Stimulated activated CD8-positive, alpha-beta memory T cell treated with anti-CD3 and anti-CD28 coated beads, Interleukin-12 subunit alpha, Interleukin-12 subunit beta, amount 100 ng/mL, for 4 hours (primary cell): ENCODE measurements at places on chromosomes 2 and 18.

DNA sequence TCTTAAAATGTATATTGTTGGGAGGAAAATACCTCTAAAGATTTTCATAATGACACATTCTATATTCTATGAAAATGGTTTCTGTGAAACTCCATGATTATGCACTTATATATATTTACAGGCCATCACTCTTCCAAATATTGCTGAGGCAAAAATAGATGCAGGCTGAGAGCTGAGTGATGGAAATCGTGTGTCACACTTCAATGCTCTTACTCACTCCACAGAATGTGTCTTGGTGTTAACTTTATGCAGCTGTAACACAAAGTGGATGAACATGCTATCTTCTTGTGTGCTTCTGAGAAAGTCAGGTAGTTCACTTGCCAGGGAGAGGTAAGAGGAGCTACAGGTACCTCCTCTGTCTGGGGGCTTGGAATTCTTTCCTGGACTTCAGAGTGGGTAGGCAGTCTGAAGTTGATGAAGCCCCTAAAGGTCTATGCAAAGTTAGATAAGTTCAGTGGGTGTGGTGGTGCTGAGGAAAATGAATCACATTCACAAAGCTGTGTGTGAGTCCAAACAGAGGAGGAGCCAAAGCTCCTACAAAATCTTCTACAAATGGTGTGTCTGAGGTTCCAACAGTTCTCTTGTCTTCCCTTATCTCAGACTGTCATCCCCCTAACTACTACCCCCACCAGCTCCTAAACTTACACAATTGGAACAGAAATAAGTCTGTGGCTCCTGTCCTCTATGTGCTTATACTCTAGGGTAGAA lies 74.2 kb upstream of the ST6GAL2 start:
- DNase-seq: no peak

DNA sequence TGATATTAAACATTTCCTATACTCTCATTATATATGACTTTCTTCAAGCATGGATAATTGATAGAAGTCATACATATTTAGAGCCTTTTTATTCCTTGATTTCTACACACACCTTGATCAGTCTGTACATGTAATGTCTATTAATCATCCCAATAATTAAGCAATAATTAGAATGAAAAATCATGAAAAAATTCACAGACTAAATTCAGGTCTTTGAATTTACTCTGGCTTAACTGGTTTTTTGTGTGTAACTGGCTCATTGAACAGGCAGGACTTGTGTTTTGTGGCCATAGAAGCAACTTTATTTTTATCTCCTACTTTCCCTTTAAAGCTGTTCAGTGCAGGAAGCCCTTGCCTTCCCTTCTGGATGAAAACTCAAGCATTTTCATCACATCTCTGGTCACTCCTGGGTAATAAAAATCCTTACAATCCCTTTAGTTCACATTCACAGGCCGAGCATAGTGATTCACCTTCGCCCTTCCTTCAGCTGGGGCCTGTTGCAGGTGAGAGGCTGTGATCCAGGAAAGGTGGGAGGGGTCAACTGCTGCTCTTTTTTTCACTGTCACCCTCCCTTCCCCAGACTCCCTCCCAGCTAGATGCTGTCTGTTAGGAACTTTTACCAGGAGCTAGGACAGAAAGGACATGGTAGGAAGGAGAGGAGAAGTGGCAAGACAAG lies 58.0 kb upstream of the ITSN2 start:
- no peak for DNase-seq

GRCh38 chr18:54269893-54270844 lies 852 bp downstream of the POLI start:
- DNase-seq: no peak

DNA sequence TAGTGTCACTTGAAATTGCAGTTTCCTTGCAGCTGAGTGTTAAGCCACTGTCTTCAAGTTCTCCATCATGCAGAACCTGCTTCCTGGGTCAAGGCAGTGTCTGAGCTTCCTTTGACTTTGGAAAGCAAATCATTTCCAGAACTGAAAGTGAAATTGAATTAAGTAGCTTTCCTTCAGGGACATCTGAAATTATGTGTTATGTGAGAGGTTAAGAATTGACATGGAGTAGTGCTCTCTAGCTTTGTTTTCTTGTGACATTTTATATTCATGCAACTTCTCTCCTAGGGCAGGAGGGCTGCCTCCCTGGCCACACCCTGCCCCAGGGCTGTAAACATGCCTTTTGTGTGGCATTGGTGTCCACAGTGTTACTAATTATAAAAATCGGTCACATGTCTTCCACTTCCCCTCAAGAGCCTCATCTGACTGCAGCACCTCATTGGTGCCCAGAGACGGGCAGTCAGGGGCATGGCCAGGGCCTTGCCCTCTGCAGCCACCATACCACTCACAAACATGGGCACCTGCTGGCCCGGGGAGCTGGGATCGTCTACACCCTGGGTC lies 14.4 kb downstream of the RAB12 start:
- no peak for DNase-seq

DNA sequence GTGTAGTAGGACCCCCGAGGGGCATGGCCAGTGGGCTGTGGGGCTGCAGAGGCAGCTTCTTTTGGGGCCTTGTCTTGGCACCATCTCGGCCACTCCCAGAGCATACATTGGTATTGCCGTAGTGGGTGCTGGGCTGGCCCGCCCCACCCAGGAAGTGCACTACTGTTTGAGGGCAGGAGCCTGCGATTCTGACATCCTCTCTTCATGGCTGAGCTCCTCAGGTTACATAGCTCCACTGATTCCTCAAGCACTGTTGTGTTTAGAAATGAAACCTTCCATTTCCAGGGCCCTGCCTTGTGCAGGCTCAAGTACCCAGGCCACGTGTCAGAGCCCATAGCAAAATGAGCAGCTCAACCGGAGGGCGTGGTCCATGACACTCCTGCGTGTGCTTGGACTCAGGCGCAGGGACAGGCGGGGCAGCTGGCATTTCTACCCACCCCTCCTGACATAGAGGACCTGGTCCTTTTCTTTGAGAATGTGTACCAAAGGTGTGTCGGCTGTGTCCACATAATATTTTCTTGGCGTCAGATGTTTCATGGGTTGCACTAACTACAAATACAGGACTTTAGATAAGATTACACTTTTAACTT lies 67.9 kb downstream of the DGKD start:
- no peak for DNase-seq

DNA sequence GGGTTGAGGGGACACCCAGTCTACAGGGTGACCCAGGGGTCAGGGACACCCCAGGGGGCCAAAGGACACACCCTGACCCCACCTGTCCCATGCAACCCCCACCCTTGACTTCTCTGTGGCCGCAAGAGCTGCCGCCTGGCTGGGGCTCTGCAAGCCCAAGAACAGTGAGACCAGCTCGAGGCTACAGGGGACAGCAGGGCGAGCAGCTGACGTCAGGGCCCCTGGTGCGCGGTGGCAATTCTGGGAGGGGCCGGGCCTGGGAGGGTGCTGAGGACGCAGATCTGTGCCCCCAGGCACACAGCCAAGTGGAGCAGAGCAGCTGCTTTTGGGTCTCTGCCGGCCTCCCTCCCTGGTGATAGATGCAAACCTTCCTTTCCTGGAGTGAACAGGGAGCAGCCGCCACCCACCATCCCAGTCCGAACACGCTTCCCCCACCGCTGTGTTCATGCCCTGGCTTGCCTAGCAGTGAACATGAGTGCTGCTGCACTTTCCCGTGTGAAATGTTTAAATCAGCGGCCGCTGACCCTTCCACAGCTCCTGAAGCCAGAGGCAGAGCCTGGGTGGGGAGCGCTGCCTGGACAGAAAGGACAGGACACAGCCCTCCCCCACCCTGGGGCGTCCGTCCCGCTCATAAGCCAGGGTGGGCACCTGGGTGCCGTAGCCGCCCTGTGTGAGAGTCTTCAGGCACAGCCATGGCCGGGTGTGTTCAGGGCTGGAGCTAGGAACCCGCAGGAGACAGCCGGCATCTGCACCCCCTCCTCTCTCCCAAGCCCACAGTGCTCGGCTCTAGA lies 46.9 kb downstream of the SLC66A2 start:
- no peak for DNase-seq

GRCh38 chr2:106709229-106709628 lies 176.7 kb downstream of the ST6GAL2 start:
- no peak for DNase-seq

- DNase-seq: no peak
Measured at GRCh38 chr2:141848191-141848590, 282.6 kb downstream of the LRP1B start.

- DNase-seq: no peak
Measured at GRCh38 chr18:5095239-5095638, 101.8 kb downstream of the AKAIN1 start.

GRCh38 chr2:70603066-70603465 lies 49.4 kb upstream of the TGFA start:
- no peak for DNase-seq

DNA sequence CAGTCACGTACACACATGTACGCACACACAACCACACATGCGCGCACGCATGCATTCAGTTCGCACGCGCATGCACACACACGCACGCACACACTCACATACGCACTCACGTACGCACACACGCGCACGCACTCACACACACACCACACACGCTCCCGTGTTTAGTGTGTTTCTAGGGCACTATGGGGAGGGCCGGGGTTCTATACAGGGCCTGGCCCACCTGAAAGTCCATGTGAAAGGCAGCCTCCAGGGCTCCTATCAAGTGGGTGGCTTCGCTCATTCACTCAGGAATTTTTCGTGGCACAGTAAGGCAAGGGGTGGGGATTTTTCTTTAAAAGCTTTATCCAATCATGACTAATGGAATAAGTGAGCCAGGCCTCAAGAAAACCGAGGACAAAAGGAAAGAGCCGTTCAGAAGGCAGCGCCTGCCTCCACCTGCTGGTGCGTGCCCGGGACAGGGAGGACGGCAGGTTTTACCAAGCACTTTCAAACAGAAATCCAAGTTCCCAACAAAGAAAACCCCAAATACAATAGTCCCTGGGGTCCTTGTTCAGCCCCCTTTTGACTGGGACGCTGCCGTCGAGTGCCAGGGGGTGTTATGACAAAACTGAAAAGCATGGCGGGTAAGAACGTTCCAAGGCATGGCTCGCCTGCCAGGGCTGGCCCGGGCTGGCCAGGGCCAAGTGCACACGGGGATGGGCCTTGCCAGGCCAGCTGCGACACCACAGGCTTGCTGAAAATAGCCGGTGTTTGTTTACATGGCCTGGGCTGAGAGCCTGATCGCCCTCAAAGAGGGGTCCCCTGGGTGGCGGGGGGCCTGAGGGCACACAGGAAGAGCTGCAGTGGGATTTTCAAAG lies 110.0 kb downstream of the HDAC4 start:
- DNase-seq: no peak

DNA sequence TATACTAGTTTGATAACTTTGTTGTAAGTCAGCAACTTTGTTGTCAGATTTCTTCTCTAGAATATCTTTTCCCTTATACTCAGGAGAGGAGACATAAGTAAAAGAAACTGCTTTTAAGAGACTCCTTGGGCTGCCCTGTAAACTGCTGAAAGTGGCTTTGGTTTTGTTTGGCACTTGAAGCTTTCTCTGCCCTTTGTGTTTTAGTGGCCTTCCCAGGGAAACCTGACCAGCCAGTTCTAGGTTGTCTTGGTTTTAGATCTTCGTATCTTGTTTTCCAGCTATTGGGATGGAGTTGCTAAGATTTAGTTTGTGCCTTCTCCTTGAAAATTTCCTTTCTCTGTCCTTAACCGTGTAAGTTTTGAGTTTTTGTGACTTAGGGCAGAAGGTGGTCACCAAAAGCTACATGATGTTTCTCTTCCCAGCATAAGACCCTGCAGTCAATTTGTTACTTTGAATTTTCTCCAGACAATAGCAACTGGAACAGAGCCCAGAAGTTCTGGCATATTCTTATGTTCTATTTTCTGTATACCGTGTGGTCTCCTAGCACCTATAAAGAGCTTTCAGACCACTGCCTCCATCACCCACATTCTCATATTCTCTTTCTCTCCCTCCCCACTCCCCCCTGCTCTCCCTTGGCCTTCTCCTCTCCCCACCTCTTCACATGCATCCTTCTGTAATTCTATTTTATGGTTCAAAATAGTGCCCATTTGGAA lies 81.1 kb downstream of the BOLA3 start:
- no peak for DNase-seq

GRCh38 chr2:48790407-48791170 lies 35.1 kb upstream of the LHCGR start:
- DNase-seq: no peak
